ENCODE measurements at places on chromosomes 11 and 22.

GRCh38 chr11:76792505-76793264, 9.5 kb downstream of the TSKU start:
- DNase-seq: no peak

DNA sequence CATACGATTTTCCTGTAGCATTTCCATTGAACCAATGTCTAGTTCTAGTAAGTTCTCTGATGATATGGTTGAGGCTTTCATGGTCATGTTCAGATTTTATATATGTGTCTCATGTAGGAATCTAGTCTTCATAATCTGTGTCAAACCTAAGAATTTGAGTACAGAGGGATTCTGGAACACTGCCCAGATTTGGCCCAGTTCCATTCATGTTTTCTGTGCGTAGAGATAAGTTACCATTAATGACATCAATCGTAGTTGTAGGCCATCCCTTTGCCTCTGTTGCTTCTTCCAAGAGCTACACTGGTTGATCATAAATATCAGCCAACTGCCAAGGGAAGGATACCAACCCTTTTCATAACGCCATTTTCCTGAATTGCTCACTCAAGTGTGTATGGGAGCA, 23.3 kb downstream of the ST3GAL4 start:
- no peak for DNase-seq

- DNase-seq: no peak
These were observed 37.6 kb upstream of the DKK3 start for GRCh38 chr11:12045914-12046635.

GRCh38 chr22:45544588-45545170, 42.0 kb downstream of the FBLN1 start:
- DNase-seq: no peak

DNA sequence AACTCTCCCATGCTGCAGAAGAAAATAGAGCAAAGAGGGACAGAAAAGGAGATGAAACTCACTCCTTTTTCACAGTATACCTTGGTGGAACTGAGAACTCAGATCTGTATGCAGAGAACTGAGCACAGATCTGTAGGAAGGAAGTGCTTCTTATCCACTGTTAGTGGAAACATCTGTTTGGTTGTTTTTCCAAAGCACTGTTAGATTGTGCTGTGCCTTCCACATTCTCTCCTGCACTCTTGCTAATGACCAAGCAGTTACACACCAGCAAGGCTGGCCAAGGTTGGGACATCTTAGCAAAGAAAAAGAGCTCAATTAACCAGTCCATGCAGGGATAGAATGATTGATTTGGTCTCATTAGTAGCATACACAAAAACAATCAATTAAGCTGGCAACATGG, 20.1 kb upstream of the SIK2 start:
- no peak for DNase-seq

DNA sequence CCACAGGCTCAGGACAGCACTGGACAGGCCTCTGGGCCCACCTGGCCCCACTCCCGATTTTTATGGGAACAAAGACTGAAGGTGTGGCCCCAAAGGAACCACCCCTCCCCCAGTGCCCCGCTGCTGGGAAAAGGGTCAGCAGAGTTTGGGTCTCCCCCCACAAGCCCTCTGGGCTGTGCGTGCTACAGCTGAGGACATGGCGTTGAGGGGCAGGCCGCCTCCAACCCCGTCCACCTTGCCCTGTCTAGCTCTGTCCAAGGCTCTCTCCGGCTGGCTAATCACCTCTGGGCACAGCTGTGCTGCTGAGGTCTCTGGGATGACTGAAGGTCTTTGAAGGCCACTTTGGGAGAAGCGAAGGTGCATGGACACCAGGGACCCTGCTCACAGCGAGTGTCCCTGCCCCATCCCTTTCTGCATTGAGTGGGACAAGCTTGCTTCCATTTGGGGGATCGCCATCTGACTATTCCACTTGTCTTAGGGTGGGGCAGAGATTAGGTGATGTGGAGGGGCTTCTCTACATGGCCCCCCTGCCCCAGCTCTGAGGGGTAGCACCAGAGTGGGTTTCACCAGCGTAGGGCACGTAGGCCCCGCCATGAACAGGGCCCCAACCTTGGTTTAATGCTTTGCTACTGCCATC, 6.5 kb downstream of the ASCL2 start:
- DNase-seq: no peak

DNA sequence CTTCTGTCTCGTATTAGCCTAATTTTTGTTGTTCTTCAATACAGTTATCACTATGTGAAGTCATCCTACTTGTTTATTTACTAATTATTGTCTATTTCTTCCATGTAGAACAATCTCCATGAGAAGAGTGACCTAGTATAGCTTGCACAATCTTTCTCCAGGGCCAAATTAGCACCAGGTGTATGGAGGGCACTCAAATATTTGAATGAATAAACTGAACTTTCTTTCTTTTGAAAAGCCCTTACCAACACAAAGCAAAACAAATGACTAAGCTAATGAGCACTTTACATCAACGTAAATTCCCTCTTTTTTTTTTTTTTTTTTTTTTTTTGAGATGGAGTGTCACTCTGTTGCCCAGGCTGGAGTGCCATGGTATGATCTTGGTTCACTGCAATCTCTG, 34.2 kb downstream of the ABTB2 start:
- DNase-seq: no peak

DNA sequence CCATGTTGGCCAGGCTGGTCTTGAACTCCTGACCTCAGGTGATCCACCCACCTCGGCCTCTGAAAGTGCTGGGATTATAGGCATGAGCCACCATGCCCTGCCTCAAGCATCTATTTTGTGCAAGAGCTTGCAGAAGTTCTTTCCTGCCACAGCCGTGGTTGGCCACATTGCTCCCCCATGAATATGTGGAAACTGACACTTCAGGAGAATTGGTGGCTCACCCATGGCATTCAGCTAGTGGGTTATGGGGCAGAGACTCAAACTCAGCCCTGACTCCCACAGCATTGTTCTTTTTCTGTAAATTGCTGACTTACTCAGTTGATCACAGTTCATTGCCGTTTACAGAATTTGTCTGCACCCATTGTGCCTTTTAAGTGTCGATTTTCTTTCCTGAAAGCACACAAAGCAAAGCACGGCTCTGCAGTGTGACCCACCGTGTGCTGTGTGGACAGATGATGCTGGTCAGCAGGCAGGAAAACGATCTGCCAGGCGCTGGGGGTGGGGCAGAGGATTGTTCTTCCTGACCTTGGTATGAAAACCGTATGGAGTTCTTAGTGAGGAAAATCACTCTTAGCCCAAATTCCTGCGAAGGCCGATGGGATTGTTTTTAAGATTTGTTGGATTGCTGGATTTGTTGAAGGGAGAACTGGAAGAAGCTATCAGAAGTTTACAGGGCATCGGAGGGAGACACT, 115.6 kb downstream of the PTPRJ start:
- DNase-seq: no peak

DNA sequence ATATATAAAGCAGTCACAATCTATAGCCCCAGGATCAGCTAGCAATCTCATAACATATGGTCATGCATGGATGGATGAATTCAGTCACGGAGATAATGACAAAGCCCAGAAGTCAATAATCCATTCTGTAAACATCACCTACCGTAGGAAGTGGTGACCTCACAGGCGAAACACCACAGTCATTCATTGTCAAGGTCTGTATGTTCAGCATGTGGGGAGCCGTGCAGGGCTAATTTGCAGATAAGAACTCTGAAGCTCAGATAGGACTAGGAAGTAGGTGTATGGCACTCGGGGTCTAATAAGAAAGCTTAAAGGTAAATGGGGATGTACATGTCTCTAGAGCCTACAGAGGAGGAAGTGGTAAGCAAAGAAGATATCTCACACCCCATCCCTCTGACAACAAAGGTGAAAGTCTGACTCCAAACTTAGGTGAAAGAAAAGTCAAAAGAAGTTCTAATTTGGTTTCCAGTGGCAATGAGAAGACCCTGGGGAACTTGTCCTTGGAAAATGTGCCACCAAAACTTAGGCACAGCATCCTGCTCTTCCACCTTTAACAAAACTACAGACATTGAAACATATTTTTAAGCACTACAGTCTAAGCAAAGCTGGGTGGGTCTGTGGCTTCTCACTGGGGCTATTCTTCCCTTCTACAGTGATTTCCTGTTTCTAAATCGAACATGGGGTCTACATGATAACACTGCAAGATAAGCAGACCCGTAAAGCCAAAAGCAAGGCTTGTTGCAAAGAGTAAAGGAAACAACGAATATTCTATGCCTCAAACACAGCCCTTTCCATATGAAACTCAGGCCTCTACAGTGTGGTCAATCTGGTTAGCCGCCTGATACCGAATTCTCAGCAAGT, 5.2 kb downstream of the CRTAM start:
- no peak for DNase-seq

- peak; percentile 46 for DNase-seq
These were observed 170.1 kb downstream of the GRIK4 start for GRCh38 chr11:120681434-120682331.

DNA sequence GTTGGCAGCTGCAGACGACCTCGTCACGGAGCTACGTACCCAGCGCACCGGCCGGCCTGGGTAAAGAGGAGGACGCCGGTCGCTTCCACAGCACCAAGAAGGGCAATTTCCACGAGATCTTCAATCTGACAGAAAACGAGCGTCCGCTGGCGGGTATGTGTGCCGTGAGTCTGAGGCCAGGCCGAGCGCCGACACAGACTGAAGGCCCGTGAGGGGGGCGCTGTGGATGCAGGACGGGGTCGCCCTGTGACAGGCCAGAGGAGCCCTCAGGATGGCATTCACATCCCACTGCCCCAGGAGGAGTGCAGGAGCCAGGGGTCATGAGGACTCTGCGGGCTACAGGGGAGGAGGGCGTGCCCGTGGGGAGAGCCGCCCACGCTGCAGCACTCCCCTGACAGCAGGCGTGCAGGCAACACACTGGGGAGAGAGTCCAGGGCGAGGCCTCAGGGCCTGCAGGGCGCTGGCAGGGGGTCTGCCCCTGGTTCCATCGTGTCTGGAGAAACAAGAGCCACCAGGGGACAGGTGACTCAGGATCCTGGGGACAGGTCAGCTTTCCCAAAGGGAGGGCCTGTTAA, 53.6 kb downstream of the GRAMD4 start:
- no peak for DNase-seq

GRCh38 chr11:35963911-35964310, 20.0 kb downstream of the LDLRAD3 start:
- no peak for DNase-seq

Measured in NCI-H2029 treated with DMSO at 0.1 percent for 48 hours (cell line).